ENCODE measurements at places on chromosomes 13 and 19. TPM values are rescaled to one million over a fixed set of nuclear protein-coding genes. Genes with fewer than 3 reads are reported as not detected.

GRCh38 chr13:20254076-20254475 lies 22.0 kb upstream of the GJB6 start:
- no peak for DNase-seq

- no peak for DNase-seq
These were observed 101.7 kb upstream of the SERP2 start for GRCh38 chr13:44271915-44272341.

Gene MCF2L
- total RNA-seq: 13.2 TPM

DNA sequence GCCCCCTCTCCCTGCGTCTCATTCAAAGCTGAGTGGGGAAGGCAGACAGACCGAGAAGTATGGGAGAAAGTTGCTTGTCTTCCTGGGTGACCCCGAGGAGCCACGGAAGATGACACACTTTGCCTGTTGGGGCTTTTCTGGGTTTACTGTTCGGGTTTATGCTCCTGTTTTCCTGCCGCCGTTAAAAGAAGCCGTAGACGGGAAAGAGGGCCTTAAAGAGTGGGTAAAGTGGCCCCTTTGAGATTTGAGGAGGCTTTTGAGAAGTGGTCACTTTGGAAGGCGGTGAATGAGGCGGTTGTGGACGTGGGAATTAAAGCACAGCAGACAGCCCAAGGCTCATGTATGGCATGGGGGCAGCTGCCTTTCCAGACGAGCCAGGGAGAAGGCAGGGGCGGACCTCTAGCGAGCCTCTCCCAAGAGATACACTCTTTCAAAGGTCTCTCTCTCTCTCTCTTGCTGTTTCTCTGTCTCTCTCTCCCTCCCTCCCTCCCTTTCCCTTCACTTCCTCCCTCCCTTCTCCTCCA lies 493 bp upstream of the LHFPL6 start:
- DNase-seq: no peak

- DNase-seq: no peak
These were observed 85.0 kb downstream of the GGACT start for GRCh38 chr13:100503622-100504021.

DNA sequence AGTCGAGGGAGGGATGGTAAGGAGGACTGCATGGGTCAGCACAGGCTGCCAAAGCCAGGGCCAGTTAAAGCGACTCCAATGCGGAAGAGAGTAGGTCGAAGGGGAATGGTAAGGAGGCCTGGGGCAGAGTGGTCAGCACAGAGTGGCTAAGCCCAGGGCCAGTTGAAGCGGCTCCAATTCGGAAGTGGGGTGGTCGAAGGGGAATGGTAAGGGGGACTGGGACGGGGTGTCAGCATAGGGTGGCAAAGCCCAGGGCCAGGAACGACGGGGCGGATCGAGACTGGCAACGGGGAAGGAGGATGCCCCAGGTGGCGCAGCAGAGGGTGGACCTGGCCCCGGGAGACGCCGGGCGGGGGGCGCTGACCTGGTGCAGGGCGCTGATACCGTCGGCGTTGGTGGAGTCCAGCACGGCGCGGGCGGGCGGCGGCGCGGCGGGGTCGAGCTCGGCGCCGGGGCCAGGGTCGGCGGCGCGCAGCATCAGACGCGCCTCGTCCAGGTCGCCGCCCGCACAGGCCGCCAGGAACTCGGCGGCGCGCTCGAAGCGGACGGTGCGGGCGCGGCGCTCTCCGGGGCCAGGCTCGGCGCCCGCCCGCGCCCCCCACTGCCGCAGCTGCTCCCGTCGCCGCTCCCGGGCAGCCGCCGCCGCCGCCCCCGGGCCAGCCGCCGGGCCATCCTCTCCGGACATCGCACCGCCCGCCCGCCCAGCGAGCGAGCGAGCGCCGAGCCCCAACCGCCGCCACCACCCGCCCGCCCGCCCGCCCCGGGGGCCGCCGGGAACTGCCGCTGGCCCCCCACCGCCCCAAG lies at the start of gene PPP1R12C:
PPP1R12C (minus strand) TSS at position 779 of the 804 bp plus-strand sequence; CDS start at position 685, 94 bp downstream.
- DNase-seq: no peak

Gene TRPM4
- not detected for total RNA-seq

Gene APOC4
- not detected for total RNA-seq

GRCh38 chr13:71939186-71939585 lies 72.2 kb upstream of the DACH1 start:
- no peak for DNase-seq

- DNase-seq: no peak
These were observed 7.0 kb downstream of the PRODH2 start for GRCh38 chr19:35805526-35806102.

Gene LILRB1
- 0.42 TPM for total RNA-seq

Gene KIR2DL1
- total RNA-seq: not detected

DNA sequence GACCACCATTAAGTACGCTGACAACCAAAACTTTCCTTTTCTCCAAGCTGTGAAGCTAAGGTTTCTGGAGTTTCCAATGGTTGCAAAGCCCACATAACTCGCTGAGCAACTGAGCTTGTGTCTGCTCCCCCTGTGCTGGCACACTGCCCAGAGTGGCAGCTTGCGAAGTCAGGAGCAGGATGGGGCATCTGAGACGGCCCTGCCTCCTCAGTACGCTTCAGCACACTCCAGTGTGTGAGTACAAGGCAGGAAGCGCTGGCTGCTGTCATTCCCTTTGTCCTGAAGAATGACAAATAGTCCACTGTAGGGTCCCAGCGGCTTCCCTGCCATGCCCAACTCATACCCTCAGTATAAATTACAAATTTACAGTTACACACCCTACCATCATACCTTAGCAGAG lies 51.5 kb downstream of the SKA3 start:
- no peak for DNase-seq

GRCh38 chr13:37599519-37599918 lies 951 bp upstream of the POSTN start:
- DNase-seq: no peak

Gene URAD
- not detected for total RNA-seq

DNA sequence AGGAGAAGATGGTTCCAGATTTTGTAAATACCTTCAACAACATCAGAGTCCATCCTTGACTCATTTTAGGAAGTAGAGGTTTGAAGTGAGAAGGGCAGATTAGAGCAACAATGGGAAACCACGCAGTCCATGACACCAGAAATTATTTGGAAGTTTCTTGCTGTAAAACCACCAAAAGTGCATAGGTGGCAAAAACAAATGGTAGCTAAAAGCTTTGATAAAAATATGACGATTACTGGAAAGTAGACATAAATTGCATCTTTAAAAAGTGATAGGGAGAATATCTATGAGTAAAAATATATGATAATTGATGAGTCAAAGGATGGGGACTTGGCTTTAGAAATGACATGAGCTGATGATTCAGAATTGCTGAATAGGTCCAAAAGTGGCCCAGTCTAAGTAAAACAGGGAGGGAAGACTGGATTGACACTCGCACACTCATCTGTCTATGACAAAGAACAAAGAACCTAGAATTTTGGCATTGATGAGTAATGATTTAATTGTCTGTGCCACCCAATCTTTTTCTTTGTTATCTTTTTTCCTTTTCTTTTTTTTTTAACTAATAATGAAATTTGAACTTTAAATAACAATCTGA lies 472.2 kb downstream of the MYO16 start:
- no peak for DNase-seq

Gene SIAH3
- 0.10 TPM for total RNA-seq

DNA sequence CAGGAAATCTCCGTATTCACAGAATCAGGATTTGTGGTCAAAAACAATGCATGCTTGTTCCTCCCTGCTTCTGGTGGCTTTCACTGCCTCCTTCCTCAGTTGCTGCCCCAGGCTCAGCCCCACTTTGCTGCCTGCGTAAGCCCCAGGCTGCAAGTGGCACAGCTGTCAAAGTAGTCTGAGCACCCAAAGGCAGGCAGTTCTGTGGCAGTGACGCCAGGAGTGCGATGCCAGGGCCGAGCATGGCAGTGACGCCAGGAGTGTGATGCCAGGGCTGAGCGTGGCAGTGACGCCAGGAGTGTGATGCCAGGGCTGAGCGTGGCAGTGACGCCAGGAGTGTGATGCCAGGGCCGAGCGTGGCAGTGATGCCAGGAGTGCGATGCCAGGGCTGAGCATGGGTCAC lies 77.3 kb upstream of the GPR183 start:
- peak; percentile 36 for DNase-seq

DNA sequence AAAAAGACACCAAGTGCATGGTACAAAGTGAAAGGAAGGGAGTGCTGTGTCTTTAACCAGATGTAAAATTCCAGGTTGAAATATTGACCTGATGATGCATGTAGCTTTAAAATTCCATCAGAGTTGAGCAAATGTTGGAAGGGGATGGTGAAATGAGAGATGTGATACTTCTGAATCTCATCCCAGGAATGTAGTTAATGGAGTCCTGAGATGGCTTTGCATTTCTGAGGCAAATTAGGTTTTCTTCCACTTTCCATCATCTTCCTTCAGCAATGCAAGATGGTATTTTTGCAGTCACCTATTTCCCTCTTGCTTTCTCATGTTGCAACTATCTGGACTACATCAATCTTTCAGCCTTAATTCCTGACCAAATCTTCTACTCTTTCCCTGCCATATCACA lies 194.1 kb upstream of the MIR17HG start:
- no peak for DNase-seq

GRCh38 chr19:2032296-2032941 lies 16.9 kb upstream of the BTBD2 start:
- no peak for DNase-seq

DNA sequence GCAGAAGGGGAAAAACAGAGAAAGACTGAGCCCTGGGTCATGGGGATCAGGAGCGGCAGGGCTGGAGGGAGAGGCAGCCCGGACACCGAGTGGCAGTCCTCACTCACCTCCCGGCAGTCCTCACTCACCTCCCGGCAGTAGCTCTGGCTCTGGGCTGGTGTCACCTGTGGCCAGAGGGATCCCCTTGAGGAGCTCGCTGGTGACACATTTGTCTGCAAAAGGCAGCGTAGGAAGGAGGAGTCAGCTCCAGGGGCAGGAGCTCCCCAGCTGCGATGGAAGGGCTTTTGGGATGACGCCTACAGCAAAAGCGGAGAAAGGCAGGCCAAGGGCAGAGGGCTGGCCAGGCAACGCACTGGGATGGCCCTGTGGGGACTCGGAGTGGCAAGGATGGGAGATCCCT lies 739 bp downstream of the EIF3G start:
- DNase-seq: no peak

DNA sequence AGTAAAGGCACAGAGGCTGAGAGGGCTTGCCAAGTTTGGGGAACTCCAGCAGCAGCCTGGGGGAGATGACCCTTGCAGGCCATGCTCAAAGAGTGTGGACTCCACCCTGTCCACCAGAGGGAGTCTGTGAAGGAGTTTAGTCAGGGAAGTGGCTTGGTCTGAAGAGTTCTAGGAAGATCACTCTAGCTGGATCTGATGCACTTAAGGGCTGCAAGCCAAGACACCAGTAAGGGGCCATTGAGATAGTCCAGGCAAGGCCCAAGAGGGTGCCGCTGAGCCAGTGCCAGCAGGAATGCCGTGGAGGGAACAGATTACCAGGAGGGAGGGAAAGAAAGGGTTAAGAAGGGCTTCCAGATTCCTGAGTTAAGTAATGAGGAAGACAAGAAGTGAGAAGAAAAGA lies 68.7 kb downstream of the ZAR1L start:
- no peak for DNase-seq

- no peak for DNase-seq
These were observed 183.4 kb downstream of the USP12 start for GRCh38 chr13:26988059-26988769.

DNA sequence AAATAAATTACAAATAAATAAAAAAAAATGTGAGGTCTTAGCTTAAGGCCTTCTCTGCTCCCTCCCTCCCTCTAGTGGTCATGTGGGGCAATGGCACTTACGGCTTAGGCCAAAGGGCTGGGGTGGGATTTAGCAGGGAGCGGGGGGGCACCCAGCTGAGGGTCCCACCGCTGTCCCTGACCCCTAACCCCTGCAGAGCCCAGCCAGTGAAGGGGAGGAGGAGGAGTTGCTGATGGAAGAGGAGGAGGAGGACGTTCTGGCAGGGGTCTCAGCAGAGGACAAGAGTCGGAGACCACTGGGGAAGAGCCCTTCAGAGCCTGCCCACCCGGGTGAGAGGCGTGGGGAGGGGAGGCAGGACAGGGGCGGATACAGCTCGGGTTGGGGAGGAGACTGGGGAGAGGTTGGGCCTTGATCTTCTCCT lies 9.3 kb downstream of the MPND start:
- peak; percentile 55 for DNase-seq

GRCh38 chr13:30900436-30900835 lies 5.6 kb upstream of the MEDAG start:
- no peak for DNase-seq

Gene DEDD2
- total RNA-seq: 89.9 TPM

- no peak for DNase-seq
These were observed 1.1 kb downstream of the SOX1 start for GRCh38 chr13:112067871-112068539.

Gene SHD
- total RNA-seq: not detected

- DNase-seq: no peak
These were observed 33.0 kb downstream of the GPC6 start for GRCh38 chr13:93259527-93260080.

- no peak for DNase-seq
These were observed at the start of gene PABPC3 for GRCh38 chr13:25095851-25096453. Gene PABPC3 (plus strand): TSS chr13:25096136. CDS start chr13:25096199, 63 bp downstream.

- no peak for DNase-seq
These were observed 15.6 kb upstream of the VWA8 start for GRCh38 chr13:41976476-41976875.

- no peak for DNase-seq
These were observed 12.2 kb downstream of the RHPN2 start for GRCh38 chr19:33052352-33052972.

- DNase-seq: peak; percentile 48
These were observed 2.3 kb downstream of the PPP1R15A start for GRCh38 chr19:48874303-48875135.

DNA sequence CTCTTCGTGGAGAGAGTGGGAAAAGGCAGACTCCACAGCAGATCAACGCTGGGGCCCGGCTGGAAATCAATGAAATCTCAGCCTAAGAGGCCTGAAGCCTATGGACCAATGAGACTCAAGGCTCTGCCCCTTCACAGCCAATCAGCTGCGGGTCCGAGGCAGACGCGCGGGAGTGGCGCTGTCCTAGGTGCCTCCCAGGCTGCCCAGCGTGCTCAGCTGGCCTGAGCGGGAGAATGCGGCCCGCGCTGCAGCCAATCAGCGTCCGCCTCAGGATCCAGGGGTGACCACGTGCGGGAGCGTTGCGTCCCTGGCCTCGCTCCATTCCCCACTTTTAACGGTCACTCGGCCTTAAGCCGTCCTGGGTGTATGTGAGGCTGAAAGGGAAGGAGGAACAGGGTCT lies at the start of gene ZBTB32:
ZBTB32 (plus strand) TSS at position 341 of the 400 bp plus-strand sequence. CDS start 10,069 bp downstream, outside the sequence.
- no peak for DNase-seq

DNA sequence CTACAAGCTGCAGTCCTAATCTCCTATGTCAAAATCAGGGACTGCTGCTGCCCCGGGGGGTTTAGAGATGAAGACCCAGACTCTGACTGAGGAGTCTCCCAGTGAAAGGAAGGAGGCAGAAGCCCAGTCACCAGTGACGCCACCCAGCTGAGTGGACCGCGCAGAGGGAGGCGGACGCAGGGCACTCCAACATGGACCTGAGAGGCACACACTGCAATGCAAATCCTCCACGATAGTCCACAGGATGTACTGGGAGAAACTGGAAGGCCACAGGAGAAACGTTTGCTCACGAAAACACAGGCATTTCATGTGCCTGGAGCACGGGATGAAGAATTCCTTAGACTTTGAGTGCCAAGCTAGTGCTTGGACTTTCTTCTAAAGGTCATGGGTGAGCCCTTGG lies 58.3 kb downstream of the IRS2 start:
- DNase-seq: no peak

- no peak for DNase-seq
These were observed 60.7 kb downstream of the MCF2L start for GRCh38 chr13:113029487-113030258.

All from T-helper 17 cell (primary cell).